ENCODE measurements at places on chromosomes 4 and X.

GRCh38 chrX:68682790-68683189, 35.3 kb downstream of the STARD8 start:
- no peak for DNase-seq

GRCh38 chrX:134396174-134396573, 63.8 kb upstream of the HPRT1 start:
- no peak for DNase-seq

- no peak for DNase-seq
These were observed 9.1 kb downstream of the CHRDL1 start for GRCh38 chrX:110786486-110786885.

DNA sequence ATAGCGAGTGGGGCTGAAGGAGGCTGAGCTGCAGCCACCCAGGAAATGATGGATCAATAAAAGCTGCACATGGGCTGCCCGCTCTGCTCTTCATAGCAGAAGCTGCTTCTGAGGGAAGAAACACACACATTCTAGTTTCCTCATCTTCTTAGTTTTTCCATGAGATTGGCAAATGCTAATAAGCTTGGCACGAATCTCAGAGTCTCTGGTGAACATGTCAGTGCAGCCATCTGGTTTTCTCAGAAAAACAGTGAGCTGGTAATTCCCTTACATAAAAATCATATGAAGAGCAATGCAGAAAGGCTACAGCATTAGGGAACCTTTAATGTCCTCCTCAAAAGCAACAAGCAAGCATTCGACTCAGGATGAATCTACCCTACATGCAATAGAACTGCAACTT, 69.9 kb downstream of the GATB start:
- DNase-seq = no peak

- no peak for DNase-seq
These were observed 79.2 kb upstream of the EFHC2 start for GRCh38 chrX:44422631-44423030.

DNA sequence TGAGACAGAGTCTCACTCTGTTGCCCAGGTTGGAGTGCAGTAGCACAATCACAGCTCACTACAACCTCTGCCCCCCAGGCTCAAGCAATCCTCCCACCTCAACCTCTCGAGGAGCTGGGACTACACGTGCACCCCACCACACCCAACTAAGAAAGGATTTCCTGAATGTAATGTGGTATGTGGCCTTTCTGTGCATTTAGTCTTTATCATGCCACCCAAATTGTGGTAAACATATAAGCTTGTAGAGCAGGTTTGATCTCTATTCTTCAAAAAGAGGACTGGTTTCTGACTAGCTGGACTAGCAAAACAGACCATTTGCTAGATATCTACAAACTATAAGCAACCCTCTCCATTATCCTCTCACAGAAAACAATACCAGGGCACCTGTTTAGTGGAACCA, 33.6 kb downstream of the ELOVL6 start:
- no peak for DNase-seq

DNA sequence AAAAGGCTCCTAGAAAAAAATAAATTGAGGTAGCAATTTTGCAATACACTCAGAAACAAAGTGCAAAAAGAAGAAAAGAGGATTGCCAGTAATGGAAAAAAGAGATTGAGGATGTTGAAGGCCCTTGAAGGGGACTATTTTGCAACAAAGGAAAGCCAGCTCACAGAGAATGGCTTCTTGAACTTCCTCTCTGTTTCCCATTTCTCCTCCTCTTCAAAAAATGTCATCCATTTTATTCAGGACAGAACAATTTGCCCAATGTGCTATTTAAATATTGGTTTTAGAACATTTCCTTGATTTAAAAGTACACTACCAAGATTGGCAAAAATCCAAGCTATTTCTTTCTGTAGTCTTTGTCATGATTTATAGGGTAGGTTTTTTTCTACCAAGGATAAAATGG, 60.2 kb downstream of the GASK1B start:
- DNase-seq = no peak

- no peak for DNase-seq
These were observed at the start of gene UNC5C for GRCh38 chr4:95548738-95549245. Gene UNC5C (minus strand): TSS chr4:95548973.

GRCh38 chr4:175341203-175341755, 423.1 kb downstream of the ADAM29 start:
- no peak for DNase-seq

GRCh38 chr4:54473798-54474197, 184.0 kb upstream of the KIT start:
- no peak for DNase-seq

GRCh38 chr4:138555108-138555507, 313.0 kb upstream of the SLC7A11 start:
- DNase-seq = no peak

DNA sequence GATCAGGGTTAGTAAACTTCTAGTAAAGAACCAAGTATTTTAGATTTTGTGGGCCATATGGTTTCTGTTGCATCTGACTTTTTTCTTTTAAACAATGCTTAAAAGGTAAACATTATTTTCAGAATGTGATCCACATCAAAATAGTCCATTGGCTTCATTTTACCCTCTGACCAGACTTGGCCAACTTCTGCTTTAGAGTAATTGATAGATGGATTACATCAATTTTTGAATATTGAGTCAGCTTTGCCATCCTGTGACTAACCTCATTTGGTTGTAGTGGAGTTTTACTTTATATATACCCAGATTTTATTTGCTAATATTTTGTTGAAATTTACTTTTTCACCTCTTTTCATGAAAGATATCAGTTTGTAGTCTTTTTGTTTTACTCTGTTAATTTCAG, 559.8 kb downstream of the TLL1 start:
- no peak for DNase-seq

- no peak for DNase-seq
These were observed 24.3 kb upstream of the GPR34 start for GRCh38 chrX:41664375-41664901.

DNA sequence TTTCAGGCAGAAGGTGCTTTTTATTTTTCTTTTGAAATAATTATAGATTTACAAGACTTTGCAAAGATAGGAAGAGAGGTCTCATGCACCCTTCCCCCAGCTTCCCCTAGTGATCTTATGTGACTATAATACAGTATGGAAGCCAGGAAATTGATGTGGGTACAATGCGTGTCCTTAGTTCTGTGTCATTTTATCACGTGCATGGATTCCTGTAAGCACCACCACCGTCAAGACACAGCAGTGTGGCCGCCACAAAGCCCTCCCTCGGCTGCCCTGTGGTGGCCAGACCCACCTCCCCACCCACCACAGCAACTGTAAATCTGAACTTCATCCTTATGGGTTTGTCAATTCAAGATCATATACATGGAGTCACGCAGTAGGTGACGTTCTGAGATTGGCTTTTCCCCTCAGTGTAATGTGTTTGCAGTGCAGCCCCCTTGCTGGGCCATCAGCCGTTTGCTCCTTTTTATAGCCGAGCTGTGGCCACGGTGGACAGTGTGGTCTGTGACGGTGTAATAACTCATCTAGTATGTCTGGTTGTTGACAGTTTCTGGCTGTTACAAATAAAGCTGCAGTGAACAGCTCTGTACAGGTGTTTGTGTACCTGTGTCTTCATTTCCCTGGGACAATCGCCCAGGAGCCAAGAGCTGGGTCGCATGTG, 10.9 kb upstream of the HTRA3 start:
- no peak for DNase-seq

GRCh38 chr4:188282471-188283232, 143.4 kb downstream of the TRIML1 start:
- no peak for DNase-seq

DNA sequence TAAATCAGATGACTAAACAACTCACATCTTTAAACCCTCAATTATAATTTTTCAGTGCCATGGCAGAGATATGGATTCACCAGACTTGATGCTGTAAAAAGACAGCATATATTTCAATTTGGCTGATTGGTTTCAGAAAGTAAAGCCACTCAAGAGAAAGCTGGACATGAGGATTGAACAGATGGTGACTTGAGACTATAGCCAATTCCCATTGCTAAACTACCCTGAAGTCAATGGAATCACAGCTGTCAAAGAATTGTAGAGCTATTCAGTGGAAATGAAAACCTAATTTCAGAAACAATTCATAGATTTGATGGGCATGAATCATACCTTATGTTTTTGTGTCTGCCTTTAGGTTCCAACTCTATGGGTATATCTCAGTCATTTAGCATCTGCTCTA, 510.6 kb upstream of the BOD1L1 start:
- DNase-seq = no peak

GRCh38 chrX:129755779-129756650, 17.2 kb downstream of the XPNPEP2 start:
- DNase-seq = no peak

DNA sequence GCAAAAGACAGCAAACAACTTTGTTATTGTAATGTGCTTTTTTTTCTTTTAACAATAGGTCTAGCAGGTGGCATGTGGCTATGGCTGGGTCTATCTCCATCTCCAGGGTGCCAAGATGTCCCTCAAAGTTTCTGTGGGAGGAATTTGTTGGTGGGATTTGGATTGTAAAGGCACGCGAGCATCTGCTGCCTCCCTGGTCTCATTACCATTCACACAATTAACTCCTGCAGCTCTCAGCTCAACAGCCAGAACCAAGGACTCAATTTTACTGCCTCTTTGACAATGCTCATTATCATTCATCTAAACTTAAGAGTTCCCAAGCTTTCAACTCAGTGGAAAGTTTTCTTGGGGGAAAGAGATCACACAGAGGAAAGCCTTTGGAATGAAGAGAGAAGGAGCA, 10.9 kb upstream of the PCDH18 start:
- DNase-seq = no peak

DNA sequence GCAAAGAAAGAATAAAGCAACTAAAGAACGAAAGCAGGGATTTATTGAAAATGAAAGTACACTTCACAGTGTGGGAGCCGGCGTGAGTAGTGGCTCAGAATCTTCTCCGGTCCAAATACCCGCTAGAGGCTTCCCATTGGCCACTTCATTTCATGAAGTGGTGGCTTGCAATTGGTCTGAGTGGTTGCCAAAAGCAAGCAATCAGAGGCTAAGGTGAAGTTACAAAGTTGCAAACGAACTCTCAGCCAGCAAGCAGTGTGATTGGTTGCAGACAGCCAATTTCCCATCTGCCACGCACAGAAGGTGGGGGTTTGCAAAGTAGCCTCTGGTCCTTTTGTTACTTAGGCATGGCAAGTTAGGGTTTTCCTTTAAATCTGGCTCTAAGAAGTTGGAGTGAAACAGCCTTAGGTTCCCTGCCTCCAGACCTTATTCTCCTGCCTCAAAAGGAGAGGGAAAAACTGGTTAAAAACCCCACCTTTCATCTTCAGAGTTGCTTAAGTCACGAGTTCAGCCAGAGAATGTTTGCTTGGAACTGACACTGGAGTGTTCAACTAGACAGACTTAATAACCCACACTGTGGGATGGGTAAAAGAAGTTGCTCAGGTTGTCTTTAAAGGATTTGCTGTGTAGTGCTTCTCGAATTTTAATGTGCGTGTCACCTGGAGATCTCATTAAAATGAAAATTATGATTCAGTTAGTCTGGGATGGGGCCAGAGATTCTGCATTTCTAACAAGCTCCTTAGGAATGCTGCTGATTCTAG, 6.9 kb upstream of the CLOCK start:
- no peak for DNase-seq

DNA sequence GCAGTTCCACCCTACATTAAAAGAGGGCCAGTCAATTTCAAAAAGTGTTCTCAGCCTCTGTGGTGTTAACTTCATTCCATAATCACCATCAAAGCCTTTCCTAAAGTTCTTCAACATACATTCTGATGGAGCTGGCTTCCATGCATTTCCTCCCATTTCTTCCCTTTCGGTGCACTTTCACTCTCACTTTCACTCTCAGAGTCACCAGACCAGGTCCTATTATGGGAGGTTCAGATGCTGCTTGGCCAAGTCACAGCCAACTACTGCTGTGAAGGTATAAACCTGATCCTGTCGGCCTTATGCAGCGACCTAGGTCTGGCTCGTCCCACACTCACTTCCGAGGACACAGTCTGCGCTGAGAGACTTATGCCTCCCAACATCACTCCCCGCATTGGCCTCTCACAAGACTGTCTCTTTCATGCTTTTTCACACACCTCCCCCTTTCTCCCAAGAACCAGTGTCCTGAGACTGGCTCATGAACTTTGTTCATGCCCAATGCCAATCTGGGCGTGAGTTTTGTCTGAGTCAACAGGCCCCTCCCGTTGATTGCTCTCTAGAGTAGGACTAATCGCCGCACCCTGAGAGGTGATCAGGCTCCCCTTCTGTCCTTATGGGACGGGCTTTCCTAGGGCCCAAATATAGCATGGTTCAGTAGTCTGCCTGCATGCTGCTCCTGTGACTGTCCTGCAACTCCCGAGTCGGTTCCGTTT, 60.8 kb upstream of the XAGE1B start:
- DNase-seq = no peak

DNA sequence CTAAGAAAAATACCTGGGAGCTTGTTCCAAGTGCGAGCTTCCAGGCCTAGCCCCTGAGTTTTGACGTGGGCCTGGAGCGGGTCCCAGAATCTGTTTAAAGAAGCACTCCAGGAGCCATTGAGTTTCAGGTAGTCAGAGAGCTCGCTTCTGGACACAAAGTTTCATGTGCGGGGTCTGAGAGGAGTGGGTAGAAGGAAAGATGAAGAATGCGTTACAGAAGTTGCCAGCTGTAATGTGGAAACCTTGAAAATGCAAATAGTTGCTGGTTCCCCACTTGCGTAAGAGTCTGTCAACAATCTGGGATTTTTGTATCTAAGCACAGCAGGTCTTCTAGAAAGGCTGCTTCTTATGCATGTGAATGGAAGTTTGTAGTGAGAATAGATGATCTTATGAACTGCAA, 77.5 kb upstream of the CLCN4 start:
- DNase-seq = no peak

DNA sequence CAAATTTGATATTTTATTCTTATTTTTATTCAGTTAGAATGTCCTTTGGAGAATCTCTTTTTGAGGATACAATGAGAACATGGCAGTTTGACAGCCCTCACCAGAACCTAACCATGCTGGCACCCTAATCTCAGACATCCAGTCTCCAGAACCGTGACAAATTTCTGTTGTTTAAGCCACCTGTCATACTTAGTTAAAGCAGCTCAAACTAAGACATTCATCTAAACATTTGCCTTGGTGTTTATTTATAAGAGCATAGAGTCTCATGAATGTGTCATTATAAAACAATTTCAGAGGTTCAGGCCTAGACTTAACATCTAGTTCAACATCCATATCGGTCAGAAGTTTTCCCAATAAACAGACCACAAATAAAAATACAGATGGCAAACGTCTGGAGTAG, 125.1 kb upstream of the FUNDC1 start:
- no peak for DNase-seq

DNA sequence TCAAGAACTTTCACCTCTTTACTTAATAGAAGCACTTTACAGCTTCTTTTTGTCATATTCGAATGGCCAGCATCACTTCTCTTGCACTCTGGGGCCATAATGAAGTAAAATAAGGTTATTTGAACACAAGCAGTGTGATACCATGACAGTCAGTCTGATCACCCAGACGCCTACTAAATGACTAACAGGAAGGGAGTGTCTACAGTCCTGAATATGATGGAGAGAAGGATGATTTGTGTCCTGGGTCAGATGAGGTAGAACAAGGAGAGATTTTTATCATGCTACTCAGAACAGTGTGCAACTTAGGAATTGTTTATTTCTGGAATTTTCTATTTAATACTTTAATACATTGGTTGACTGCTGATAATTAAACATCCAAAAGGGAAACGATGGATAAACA, 284.2 kb upstream of the F9 start:
- DNase-seq = no peak

- DNase-seq = no peak
These were observed 69.3 kb upstream of the PCDH19 start for GRCh38 chrX:100479329-100479728.

Data from effector CD8-positive, alpha-beta T cell (primary cell).